Right renal pelvis (tissue), 4 donors: ENCODE measurements at places on chromosomes 2 and 18. TPM values are rescaled to one million over a fixed set of nuclear protein-coding genes. Genes with fewer than 3 reads are reported as not detected.

- no peak for DNase-seq
These were observed 120.4 kb upstream of the ACKR3 start for GRCh38 chr2:236449167-236449761.

DNA sequence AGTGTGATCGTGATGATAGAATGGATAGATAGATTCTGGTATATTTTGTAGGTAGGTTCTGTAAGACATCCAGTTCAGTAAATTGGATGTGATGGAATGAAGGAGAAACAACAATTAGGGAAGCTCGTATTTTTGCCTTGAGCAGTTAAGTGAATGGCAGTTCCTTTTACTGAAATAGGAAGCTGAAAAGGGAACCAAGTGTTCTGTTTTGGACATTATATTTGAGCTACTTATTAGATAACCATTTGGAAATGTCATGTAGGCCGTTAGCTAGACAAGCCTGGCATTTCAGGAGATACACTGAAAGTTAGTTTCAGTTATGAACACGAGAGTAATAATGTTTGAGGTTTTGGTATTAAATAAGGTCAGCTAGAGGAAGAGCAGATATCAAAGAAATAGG lies 41.5 kb downstream of the MARCHF7 start:
- no peak for DNase-seq

DNA sequence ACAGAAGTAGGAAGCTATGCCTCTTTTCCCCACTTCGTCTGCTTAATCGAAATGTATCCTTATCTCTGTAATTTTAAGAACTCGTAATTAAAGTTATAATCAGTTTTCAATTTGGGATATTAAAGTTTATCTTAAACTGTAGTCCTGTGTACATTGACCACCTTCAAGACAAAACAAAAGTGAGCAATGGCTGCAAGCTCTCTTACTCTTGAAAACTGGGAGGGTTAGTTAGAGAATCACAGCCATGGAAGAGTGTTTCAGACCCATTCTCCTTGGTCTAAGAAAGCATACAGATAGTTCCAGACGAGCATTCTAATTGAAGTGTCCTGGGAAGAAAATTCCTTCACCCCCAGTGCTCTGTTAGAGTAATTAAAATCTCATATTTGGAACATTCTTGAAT lies 2.0 kb downstream of the KCMF1 start:
- no peak for DNase-seq

- no peak for DNase-seq
These were observed 270.7 kb downstream of the ALK start for GRCh38 chr2:29650631-29651097.

- DNase-seq, result no peak
These were observed 232.8 kb downstream of the EIPR1 start for GRCh38 chr2:3144856-3145255.

- DNase-seq, result no peak
These were observed 219.5 kb downstream of the GALR1 start for GRCh38 chr18:77469131-77469530.

DNA sequence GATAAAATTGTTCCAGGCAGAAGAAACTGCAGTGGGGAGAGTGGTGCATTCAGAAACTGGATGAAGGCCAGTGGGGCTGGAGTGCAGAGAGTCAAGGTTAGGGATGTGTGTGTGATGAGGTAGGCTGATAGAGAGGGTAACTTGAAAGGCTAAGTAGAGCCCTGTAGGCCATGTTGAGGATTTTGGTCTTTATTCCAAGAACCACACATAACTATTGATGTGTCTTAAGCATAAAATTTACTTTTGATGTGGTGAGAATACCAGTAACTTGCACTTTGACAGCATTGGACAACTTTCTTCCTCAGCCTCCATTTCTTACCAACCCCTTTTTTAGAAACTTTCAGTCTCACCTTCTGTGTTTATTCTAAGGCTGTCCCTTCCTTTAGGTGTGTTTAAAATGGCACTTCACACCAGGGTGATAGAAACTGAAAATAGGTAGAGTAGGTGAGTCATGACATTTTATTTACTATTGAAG lies 22.6 kb downstream of the MTX2 start:
- DNase-seq, result no peak

DNA sequence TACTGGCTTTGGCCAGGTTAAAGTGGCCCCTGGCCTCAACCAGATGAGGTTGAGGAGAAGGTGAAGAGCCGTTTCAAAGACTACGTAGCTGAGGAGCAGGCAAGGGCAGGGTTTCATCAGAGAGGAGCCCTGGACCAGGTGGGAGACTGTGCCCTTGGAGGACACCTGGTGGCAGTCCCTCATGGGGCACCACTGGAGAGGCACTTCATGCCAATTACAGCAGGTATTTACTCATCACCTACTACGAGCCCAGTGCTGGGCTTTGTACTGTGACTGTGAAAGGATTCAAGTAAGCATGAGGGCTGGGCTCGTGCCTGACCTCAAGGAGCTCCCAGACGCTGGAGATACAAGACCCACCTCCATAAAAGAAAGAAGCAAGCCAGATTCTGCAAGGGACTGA lies 37.6 kb downstream of the SMAD7 start:
- no peak for DNase-seq

Gene WDR75
- 51.9 TPM for polyA plus RNA-seq

Gene MRO
- 3.0 TPM for polyA plus RNA-seq

Gene SAG
- 0.10 TPM for polyA plus RNA-seq

Gene LOXHD1
- 0.37 TPM for polyA plus RNA-seq

Gene METTL5
- polyA plus RNA-seq, result 50.6 TPM
